ENCODE measurements at places on chromosomes 12 and 14.

- DNase-seq, result no peak
Observed at GRCh38 chr12:124754491-124754890, 109.2 kb downstream of the SCARB1 start.

DNA sequence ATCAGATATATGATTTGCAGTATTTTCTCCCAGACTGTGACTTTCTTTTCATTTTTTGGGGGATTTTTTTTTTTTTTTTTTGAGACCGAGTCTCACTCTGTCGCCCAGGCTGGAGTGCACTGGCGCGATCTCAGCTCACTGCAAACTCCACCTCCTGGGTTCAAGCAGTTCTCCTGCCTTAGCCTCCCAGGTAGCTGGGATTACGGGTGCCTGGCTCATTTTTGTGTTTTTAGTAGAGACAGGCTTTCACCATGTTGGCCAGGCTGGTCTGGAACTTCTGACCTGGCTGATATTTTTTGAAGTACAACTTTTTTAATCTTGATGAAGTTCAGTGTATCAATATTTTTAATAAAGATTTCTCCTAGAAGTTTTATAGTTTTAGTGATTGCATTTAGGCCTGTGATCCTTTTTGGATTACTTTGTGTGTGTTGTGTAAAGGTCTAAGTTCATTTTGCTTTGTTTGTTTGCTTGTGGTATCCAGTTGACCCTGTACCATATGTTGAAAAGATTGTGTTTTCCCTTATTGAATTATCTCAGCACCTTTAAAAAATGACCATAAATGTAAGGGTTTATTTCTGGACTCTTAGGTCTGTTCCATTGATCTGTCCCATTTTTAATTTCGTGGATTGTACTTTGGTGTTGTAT, 24.2 kb downstream of the BORCS5 start:
- DNase-seq, result no peak

DNA sequence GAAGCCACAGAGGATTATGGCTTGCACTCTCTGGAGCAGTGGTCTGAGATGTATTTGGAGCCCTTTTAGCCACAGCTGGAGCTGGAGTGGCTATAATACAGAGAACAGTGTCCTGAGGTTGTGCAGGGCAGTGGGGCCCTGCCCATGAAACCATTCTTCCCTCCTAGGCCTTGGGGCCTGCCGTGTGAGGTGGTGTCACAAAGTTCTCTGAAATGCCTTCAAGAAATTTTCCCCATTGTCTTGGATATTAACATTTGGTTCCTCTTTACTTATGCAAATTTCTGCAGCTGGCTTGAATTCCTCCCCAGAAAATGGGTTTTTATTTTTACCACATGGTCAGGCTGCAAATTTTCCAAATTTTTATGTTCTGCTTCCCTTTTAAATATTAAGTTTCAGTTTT, 79.3 kb downstream of the UNC79 start:
- DNase-seq, result no peak

DNA sequence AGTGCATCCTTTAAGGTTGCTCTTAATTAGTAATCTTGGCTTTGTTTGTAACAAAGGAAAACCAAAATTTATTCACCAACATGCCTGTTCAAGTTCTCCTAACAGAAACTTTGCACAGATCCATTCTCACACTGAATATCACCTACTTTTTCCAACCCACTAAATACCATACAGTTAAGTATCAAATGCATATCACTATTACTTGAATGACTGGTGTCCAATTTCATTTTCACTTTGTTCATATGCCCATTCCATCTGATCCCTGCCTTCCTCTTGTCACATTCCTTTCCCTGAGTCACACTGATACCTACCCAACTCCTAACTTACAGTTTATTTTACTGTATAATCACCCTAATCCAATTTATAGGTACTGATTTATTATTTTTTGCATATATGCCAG, 286.4 kb downstream of the NELL2 start:
- DNase-seq, result no peak

DNA sequence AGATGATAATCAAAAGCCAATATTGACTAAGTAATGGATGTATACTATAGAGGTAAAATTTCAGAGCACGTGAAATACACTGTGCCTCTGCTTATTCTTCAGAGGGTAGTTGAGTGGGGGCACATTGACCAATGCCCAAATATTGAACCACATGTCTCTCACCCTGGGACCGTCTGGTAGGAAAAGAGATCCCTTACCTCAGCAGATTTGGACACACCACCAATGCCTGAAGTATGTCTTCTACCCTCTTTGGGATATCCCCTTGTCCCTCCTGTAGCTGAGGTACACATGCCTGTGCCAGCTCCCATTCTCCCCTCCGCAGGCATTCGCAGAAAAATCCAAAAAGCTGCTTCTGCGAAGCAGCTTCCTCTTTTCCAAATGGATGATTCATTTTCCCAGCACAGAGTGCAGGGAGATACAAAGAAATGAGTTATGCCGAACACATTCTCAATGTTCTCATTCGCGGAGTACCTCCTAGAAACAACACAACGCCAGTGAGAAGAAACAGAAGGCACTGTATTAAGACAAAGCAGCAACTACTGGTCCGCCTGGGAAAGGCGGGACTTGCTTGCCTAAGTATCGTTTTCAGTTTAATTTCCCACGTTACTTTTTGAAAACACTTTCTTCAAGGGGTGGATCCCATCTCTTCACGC, 691 bp downstream of the ZFYVE26 start:
- no peak for DNase-seq

Measured in NCI-H1417 treated with DMSO at 0.1 percent for 48 hours (cell line).